ENCODE measurements at places on chromosomes 12 and 14.

DNA sequence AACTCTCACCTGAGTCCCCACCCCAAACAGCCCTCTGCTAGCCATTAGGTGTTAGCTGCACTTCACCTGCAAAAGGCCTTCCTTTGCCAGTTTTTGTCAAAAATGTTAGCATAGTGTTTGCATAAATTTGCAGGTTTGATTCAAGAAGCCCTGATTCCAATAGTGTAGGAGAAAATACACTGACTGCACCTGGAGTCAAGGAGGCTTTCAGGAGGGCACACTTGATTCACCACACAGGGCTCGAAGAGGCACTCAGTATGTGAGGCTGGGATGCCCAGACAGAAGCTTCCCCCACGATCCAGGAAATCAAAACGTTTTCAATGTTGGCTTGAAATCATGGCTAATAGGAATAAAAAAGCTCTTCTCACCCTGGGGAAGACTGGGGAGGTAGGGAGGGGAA, 40.5 kb upstream of the DDX11 start:
- DNase-seq, result no peak

DNA sequence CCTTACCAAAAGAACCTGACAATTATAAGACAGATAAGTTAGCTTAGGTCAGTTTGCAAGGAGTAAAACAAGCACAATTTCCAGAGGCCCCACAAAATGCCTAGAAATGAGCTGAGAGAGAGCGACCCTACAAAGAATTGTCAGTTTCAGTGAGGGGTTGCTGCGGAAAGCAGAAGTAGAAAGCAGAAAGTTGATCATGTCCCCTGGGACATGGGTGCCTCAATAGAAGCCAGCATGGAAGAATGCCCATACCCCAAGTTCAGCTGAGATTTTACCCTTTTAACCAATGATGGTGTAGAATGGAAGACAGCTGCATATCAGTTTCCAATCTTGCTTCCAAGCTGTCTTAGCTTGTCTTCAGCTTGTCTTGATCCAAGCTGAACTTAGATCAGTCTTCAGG, 21.8 kb upstream of the CRY1 start:
- DNase-seq, result no peak

DNA sequence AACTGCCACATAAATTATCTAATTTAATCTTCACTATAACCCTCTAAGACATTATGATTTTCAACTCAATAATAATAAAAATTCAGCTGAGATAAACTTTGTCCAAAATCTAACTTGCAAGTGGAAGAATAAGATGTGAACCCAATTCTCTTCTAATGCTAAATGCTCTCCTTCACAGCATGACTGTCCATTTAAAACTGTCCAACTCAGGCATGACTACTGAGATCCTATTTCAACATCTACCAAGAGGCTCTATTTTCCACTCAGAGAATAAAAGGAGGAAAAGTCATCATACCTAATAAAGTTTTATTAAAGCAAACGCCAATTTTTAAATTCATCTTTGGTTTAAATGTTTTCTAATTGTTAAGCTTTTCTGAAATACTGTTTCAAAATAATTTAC, 183.6 kb downstream of the MED13L start:
- DNase-seq, result no peak

- no peak for DNase-seq
These were observed 65.8 kb downstream of the PAH start for GRCh38 chr12:102851246-102851645.

DNA sequence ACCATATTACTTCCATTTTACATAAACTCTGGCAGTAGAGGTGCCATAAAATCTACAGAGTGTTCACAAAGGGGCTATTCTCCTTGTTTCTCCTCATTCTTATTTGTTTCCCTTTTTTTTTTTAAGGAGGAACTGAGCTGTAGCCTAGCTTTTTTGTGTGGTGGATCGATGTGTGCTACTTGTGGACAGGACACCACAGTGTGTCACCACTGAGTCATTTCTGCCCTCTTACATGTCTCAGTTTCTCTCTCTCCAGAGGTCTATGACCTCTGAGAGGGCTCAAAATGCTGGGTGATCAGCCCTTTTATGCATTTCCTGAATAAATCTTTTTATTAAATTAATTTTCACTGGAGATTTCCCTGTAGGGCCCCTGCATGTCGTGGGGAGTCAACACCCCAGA, 370.2 kb downstream of the ADGRD1 start:
- DNase-seq, result no peak

GRCh38 chr12:66188584-66189485, at the start of gene IRAK3:
TSS of gene IRAK3 (plus strand) at chr12:66189214. CDS start at chr12:66189300, 86 bp downstream.
- no peak for DNase-seq

DNA sequence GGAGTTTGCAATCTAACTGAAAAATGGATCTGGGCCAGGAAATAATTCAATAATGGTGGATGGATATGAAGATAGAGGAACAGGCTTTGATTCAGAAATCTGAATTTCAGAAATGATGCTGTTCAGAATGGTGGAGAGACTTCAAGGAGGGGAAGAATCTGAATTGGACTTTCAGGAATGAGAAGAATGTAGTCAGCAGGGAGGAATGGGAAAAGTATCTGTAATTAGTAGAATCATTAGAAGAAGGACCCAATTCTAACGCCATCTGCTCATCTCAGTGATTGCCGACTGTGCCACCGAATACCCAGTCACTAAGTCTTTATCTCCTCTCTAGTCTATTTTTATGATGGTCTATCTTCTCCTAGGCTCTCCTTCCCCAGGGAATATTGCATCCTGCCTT, 363.2 kb downstream of the GALC start:
- DNase-seq, result no peak

GRCh38 chr12:124442281-124442680, 125.1 kb downstream of the NCOR2 start:
- DNase-seq, result no peak

DNA sequence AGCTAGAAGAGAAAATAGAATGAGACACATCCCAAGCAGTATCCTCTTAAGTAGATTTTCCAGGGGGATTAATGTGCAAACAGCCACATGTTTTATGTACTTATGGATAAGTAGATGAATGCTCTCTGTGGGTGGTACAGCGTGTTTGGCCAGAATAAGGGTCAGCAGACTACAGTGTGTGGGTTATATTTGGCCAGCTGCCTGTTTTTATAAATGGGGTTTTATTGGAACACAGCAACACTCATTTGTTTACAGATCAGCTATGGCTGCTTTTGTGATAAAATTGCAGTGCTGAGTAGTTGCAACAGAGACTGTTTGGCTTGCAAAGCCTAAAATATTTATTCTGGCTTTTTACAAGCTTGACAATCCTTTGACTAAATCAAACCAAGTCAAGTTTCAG, 780.2 kb upstream of the SEL1L start:
- no peak for DNase-seq

- DNase-seq, result no peak
These were observed 75.2 kb downstream of the CMAS start for GRCh38 chr12:22121224-22121623.

DNA sequence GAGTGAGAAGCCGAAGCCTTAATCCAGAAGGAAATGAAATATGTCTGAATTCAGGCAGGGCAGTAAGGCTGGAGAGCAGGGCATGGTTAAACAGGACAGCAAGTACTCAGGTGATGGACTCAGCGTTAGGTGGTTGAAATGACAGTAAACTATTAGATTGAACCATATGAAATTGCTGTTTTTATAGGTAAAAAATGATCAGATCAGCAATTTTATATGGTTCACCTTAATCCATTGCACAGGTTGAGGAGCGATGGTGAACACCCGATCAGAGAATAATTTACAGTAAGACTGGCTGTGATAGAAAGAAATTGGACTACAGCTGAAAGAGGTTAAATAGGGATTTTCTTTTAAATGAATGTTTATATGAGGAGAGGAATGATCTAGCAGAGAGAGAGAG, 56.6 kb downstream of the TTC6 start:
- no peak for DNase-seq

GRCh38 chr12:106954462-106955376, 988 bp upstream of the TMEM263 start:
- DNase-seq, result no peak

DNA sequence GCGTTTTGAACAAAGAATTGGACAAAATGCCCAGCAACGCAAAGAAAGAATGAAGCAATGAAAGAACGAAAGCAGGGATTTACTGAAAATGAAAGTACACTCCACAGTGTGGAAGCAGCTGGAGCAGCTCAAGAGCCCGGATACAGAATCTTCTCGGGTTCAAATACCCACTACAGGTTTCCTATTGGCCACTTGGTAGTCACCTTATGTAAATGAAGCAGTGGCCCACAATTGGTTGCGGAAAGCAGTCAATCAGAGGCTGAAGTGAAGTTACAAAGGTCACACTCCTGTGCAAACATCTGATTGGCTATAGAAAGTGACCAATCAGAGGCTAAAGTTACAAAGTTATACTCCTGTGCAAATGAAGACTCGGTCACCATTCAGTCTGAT, 15.0 kb upstream of the PPP1R13B start:
- no peak for DNase-seq

DNA sequence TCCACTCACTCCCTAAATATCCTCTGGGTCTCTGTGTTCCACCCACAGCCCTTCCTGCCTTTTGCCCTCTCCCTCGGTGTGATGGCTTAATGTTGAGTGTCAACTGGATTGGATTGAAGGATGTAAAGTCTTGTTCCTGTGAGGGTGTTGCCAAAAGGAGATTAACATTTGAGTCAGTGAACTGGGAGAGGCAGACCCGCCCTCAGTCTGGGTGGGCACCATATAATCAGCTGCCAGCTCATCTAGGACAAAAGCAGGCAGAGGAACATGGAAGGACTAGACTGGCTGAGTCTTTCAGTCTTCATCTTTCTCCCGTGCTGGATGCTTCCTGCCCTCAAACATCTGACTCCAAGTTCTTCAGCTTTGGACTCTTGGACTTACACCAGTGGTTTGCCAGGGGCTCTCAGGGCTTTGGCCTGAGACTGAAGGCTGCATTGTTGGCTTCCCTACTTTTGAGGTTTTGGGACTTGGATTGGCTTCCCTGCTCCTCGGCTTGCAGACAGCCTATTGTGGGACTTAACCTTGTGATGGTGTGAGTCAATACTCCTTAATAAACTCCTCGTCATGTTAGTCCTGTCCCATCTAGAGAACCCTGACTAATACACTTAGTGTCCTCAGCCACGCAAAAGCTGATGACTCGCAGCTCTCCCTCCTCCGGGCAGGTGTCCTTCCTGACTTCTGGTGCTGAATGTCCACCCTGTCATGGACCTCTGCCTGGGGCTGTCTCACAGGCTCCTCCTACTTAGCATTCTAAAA, 5.9 kb downstream of the DGLUCY start:
- DNase-seq, result no peak

- DNase-seq, result no peak
These were observed 10.5 kb upstream of the STAC3 start for GRCh38 chr12:57261428-57261865.

DNA sequence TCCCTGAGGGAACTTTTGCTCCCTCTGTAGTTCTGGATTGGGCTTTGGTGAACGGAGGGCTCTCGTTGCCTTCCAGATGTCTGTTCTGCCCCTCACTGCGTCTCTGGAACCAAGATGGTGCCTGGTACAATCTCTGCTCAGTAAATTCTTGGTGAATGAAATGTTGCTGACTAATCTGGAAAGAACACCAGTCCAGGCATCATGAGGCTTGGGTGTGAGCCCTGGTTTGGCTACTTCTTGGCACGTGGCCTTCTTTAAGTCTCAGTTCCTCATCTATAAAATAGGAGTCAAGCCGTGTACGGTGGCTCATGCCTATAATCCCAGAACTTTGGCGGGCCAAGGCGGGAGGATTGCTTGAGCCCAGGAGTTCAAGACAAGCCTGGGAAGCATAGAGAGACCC, 4.3 kb downstream of the HHIPL1 start:
- DNase-seq, result no peak

DNA sequence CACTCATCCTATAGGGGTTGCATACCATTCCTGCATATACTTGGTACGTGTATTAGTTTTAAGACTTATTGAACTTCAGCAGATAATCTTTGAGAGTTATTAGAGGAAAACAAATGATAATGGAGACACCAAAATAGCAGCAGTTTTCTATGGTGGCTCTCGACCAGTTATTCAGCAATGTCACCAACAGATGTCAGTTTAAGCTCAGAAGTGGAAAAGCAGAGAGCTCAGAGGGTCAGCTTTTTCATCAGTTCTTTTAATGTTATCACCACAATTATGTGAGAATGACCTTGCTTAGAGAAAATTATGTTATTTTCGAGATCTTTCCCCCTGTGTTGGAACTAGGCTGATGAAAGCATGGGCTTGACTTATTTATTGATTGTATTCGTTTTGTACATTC, 32.0 kb downstream of the PTPN11 start:
- DNase-seq, result no peak

DNA sequence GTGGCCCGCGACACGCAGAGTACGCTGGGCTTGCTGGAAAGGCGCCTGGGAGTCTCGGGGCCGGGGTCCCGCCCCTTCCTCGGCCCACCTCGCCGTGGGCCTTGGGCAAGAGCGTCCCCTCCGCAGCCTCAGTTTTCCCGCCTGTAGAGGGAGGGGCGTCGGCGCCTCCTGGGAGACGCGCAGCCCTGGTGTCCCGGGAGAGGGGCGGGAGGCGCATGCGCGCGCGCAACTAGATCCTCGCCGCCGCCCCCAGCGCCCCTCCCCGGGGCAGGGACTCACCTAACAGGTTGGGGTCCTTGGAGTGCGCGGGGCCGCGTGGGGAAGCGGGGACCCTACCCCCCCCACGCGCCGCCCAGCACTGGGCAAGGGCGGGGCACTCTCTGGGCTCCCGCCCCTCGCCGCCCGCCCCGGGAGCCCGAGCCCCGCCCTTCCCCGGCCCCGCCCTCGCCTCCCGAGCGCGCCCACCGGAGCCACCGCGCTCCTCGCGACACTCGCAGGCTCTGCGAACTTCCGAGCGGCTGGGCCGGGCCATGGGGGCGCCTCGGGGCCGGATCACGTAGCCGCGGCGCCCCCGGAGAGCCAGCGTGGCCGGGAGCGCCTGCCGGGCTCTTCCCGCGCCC, at the start of gene KIF26A:
Gene KIF26A (plus strand): TSS at position 490 of the 620 bp plus-strand sequence. CDS start 136 bp downstream, outside the sequence.
- DNase-seq, result no peak

- DNase-seq, result no peak
These were observed 4.8 kb upstream of the AVIL start for GRCh38 chr12:57823131-57823907.

DNA sequence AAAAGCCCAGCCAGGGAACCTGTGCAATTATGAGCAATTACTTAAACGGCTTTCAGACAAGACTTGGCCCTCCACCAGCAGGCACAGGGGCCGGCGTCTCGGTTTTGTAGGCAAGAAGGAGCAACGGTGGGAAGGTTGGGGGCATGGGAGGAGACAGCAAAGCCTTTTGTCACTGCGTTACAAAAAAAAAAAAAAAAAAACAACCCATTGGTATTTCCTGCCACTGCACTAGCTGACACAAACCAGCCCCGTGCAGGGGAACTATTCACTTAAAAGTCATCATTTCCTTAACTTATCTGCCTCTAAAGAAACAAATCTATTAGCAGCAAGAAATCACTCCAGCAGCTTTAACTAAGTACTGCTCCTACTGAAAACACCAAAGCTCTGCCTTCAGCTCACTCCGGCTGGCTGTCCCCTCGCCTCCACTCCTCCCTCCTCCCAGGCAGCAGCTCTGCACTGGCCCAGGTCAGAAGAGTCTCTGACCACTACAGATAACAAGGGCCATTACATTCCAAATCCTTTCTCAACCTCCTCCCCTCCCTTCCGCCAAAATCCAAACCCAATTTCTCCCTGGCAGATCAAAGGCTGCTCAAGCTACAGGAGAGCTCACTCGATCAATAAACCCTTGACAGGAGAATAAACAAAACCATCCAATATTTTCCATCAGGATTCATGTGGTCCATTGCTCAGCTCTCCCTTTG, 105.2 kb upstream of the CDKN3 start:
- no peak for DNase-seq
